ENCODE measurements at places on chromosomes 7 and 10. TPM values are rescaled to one million over a fixed set of nuclear protein-coding genes. Genes with fewer than 3 reads are reported as not detected.

JCAD gene
- 28.4 TPM for total RNA-seq

TAS2R41 gene
- not detected for total RNA-seq

OR2A5 gene
- total RNA-seq = not detected

LIPM gene
- not detected for total RNA-seq

MYO3A gene
- total RNA-seq = 3.9 TPM

PRRT4 gene
- total RNA-seq = 3.3 TPM
